ENCODE measurements at places on chromosomes 4 and X.

- DNase-seq = no peak
Observed at GRCh38 chrX:18151649-18152048, 69.0 kb downstream of the BEND2 start.

DNA sequence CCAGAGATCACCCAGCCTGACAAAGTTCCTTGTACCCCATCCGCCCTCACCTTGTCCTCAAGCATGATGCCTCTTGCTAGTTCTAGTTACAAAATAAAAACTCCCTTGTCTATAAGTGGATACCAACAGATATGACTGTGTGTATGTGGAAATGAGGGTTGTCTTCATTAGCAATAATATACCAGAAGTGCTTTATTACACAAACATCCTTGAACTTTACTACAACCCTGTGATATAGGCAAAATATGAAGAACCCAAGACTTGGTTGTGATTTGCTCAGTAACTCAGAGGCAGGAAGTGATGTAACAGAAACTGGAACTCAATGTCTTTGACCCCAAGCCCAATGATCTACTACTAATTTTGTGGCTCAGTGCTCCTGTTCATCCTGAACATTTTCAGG is 97.6 kb downstream of the AKAP4 start:
- DNase-seq = no peak

DNA sequence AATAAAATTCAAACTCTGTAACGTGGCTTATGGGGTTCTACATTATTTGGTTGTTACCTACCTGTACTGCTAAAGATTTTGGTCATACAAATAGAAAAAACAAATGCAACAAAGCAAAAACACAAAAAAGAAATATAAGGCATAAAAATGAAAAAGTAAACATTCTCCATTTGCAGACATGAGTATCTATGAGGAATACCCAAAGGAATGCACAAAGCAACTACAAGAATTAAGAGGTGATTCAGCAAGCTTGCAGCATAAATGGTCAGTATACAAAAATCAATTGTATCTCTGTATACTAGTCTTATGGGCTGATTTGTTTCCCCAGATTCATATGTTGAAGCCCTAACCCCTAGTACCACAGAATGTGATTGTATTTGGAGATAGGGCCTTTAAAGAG is 3.6 kb upstream of the PDE5A start:
- DNase-seq = no peak

DNA sequence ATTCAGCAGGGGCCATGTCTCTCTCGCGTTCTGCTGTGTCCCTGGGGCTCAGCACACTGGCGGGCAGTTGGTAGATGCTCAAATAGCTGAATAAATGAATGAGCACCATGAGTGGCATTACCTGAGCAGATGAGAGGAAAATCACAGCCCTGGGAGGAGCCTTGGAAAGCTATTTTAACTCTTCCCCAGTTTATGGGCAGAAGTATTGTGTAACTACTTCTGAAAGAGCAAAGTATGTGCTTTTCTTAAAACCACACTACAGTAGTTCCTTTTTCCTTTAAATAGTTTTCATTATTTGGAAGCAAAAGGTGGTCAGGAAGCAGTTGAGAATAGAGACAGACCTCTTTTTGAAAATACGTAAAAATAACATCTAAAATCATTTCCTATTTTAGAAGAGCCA is 3.0 kb upstream of the PLAC1 start:
- DNase-seq = no peak

DNA sequence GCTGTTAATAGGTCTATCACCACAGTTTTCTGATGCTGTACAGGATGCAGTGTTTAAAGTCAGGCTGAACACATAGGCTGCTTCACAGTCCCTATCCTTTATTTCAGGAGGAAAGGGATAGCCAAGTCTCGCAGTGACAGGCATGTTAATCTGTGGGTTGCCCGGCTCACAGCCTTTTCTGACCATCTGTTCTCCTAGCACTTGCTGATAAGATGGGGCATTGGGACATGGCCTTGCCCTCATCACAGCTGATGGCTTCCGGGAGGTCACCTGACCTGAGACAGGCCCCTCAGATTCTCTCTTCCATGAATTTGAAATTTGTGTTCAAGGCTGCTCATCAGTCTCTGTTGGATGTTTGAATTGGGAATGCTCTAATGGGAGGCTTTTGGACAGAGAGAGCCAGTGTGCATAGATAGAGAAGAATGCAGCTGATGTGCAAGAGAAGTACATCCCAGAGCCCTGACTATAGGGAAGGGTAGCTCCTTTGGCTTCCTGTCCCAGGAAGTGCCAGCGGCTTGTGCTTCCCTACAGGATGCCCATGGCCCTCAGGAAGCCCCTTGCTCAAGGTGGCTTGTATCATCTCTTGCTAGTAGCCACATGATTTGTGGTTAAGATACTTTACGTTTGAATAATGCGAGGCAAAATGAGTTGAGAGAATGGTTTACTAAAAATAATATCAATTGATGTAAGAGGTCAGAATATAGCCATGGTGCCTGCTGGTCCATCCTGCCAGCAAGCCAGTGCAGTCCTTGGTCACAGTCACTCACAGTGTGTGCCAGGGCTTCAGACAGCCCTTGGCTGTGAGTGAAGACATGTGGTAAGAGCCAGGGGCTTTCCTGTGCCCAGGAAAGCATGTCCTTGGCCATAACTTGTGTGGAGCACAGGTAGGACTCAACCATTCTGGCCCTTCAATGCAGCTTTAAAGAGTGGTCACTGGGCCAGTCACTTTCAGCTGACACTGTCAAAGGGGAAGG is 88.6 kb downstream of the TSPAN7 start:
- no peak for DNase-seq

DNA sequence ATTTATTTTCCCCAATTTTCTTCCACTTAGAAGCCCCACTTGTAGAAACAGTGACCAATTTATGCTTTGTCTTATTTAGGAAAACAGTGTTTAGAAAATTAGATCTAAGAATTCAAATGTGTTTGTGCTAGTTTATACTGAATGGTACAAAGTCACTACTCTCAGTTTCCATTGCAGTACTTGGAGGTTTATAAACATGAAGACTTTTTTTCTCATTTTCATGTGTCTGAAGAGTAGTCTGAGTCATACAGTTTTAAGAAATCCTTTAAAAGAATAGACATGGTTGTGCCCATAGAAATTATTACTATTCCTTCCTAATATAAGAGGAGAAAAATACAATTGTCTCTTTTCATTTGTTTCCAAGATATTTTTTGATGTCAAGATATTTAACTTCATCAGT is 458.7 kb downstream of the NAF1 start:
- DNase-seq = no peak

DNA sequence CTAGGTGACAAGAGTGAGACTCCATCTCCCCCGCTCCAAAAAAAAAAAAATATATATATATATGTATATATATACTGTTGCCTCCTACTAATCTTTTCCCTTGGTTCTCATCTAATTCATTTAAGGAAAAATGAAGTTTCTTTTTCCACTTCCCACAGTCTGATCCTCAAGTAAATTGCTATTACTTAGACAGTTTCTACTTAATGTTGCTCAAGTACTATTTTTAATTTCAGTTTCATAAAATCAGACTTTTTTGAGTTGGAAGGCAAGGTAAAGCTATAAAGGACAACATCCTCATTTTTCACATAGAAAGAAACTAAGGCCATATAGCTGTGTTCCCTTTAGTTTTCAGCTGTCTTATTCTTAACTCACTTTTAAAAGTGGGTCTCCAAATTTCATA is 5.8 kb downstream of the RXFP1 start:
- no peak for DNase-seq

- no peak for DNase-seq
Observed at GRCh38 chrX:123648028-123648810, 84.6 kb downstream of the THOC2 start.

- no peak for DNase-seq
Observed at GRCh38 chr4:162847945-162848549, 318.6 kb downstream of the NAF1 start.

DNA sequence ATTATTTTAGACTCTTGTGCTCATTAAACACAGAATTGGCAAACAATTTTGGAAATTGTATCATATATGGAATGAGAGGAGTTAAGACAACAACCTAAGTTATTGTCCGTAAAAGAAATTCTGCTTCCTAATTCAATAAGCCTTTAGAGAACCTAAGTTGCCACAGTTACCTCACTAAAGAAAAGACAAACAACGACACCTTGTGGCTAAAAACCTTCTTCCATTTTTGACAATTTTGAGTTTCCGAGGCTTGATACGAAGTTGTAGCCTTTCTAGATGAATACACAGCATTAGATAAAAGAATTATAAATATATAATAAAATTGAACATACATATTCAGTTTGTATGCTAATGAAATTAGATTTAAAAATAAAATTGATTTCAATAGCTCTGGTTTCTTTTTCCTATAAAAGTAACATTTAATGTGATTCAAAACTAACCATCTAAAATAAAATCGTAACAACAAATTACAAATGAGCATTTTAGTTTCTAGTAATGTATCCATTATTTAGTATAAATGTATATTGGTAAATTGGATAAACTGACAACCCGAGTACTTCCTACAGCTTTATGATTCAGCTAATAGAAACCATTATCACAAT is 275.1 kb downstream of the GPM6A start:
- DNase-seq = no peak

DNA sequence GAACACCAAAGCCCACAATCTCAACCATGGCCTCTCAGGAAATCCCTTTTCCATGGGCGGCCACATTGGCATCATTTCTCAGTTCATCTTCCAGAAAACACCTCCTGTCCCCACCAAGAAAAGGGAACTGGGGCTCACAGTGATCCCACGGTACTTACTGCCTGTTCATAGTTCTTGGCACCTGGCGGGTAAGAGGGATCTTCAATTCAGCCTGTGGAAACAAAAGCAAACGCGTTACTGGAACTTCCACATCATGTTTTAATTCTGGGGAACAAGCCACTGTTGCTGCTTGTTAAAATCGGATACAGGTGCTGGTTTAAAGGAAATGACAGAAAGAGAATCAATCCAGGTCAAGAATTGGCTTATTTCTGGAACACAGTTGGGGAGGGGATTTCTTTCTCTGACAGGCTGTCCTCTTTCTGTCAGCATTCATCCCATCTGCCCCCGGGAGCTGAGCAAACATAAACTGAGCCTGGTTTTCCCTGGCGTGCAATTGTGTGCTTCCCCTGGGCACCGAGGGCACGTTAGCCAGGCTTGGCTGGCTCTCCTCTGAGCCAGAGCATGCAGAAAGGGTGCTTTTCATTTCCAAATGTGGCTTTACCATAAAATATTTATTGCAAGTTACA is 16.8 kb downstream of the CLNK start:
- no peak for DNase-seq

DNA sequence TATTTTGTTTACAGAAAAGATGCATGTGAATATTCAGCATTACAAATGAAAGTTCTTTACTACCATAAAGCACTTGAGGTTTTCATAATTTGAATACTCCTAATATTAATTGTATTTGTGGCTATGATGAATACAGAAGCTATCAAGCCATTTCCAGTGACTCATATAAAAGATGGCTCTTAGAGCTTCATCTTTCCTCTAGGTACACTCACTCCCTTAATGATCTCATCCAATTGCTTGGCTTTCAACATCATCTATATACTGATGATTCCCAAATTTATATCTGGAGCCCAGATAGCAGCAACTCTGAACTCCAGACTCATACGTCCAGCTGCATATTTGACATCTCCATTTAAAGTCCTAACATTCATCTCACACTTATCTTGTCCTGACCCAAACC is 183.4 kb upstream of the FAM241A start:
- no peak for DNase-seq

DNA sequence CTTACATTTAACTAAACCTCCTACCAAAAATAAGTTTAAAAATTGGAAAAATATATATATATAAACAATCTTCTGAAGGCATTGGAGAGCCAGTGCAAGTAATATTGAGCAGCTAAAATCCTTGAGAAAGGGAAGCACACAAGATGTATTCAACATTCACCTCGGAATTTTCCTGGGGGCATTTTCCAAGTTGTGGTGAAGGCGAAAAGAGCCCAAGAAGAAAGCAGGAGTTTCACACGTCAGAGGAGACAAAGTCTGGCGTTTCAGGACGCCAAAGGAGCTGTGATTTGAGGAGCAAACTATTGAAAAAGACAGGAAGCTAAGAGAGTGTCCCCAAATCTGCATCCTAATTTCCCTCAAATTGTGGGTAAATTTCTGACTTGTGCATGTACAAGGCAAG is 9.1 kb upstream of the GASK1B start:
- no peak for DNase-seq

- DNase-seq = no peak
Observed at GRCh38 chr4:121726642-121727268, 30.0 kb upstream of the ANXA5 start.

DNA sequence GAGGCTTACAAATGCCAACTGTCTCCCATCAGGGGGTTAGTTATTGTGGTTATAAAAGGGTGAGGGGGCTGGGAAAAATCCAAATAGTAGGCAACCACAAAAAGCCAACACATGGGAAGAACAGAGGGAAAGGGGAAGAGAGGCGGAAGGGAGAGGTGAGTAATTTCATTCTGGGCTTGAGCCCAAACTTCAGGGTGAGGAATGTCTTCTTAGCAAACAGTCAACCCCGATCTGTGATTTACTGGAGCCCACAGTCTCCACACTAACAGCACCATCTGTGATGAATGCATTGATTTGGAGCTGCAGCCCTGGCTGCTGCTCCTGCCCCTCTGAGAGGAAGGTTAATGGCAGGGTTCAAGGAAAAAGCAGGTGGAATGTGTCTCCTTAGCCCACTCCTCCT is 162.2 kb upstream of the GPR101 start:
- DNase-seq = no peak

DNA sequence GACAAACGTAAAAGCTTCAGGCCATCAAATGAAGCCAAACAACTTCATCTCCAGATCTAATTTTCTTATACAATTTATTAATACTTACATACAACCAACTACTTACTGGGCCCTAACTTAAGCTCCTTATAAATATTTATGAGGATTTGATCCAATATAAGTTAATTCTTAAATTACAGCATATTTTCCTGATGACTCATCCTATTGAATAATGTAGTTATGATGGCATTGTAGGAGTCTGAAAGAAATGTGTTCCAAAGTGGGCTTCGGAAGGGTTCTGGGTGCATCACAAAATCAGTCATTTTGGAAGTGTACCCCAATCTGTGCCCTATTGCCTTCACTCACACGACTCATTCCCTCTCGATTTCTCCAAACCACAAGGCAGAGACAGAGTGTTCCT is 455.1 kb upstream of the CTSO start:
- no peak for DNase-seq

DNA sequence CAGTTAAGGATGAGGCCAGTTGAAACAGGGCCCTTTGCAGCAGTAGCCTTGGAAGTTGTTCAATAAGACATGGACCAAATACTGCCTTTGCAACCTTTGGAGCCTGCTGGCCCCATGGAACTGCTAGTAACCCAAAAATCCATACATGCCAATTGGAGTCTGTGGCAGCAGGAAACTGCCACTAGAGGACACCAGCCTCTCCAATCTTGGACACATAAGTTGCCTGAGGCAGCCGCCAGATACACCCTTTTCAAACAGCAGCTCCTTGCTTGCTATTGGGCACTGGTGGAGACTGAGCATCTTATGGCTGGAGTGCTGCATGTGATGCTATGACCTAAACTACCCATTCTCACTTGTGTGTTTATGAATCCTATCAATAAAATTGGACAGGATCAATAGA is 14.8 kb upstream of the LAP3 start:
- no peak for DNase-seq

DNA sequence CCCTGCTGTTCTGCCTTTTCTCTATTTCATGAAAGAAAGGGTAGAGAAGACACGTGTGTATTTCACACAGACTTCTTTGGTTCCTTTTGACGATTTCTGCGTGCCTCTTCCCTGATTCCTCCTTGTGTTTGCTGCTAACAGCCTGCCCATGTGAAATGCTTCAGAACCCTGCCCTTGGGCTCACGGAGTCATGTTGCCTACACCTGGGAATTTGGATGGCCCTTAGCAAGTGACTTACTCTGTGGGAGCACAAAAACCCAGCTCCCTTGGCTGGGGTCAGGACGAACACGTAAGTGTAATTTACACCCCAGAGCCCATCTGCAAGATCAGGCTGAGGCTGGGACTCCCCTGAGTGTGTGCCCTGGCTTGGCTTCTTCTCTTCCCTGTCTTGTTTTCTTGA is 220.3 kb upstream of the BCOR start:
- no peak for DNase-seq

All from stimulated activated CD8-positive, alpha-beta memory T cell treated with anti-CD3 and anti-CD28 coated beads, Interleukin-4, amount 100 ng/mL, for 1 hour (primary cell).